ENCODE measurements at places on chromosomes 1 and 21. TPM values are rescaled to one million over a fixed set of nuclear protein-coding genes. Genes with fewer than 3 reads are reported as not detected.
A peak's percentile ranks its signal among the peaks of the same experiment; 100 is the strongest.

FAM177B gene
- total RNA-seq, result 0.19 TPM

CD48 gene
- total RNA-seq, result 332 TPM

SHE gene
- total RNA-seq, result not detected

KDF1 gene
- not detected for total RNA-seq

PODN gene
- not detected for total RNA-seq

CFAP107 gene
- not detected for total RNA-seq

CD1B gene
- total RNA-seq, result not detected

JAM2 gene
- total RNA-seq, result 0.37 TPM

SLC2A5 gene
- total RNA-seq, result not detected

OR2L13 gene
- total RNA-seq, result not detected

CCDC185 gene
- not detected for total RNA-seq

C1orf226 gene
- total RNA-seq, result not detected

RSPH1 gene
- not detected for total RNA-seq

GRCh38 chr1:42173961-42174735, 9.6 kb upstream of the GUCA2A start:
- DNase-seq, result no peak

GRCh38 chr1:38486085-38486484, 373.5 kb downstream of the RRAGC start:
- DNase-seq, result no peak

- no peak for DNase-seq
Measured at GRCh38 chr1:70504821-70505193, 93.7 kb downstream of the CTH start.

DNA sequence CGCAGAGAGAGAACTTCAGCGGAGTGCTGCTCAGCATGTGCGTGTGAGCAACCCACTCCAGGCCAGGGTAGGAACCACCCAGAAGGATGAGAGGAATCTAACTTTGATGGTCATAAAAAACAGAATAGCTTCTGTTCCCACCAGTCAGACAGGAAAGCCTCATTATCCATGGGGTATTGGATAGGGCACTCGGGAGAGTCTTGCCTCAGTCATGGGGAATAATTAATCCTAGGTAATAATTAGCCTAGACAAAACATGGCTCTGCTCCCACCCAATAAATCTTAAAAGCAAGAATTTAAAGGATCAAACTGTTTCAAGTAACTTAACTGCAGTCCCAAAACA, 35.3 kb downstream of the LDLRAD1 start:
- DNase-seq, result no peak

- no peak for DNase-seq
Measured at GRCh38 chr1:78619032-78619431, 1.2 kb upstream of the IFI44L start.

DNA sequence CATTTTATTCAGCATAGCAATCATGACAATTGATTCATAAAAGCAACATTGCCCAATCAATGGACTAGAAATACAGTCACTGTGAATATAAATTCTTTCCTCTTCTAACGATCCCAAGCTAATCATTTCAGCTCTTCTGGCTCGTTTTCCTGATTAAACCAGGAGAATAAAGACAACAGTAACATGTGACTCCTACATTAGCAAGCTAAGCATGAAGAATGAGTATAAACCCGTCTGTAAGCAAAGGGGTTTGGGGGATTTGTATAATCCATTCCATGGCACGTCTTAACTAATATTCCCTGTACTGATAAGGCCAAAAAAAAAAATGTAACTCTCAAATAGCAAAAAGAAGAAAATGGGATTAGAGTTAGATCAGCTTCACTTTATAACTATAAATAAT, 21.6 kb downstream of the IRF2BP2 start:
- DNase-seq, result no peak

- no peak for DNase-seq
Measured at GRCh38 chr21:45570826-45571601, 28.8 kb upstream of the SLC19A1 start.

- DNase-seq, result no peak
Measured at GRCh38 chr1:119132179-119132578, 8.3 kb downstream of the WARS2 start.

GRCh38 chr1:167751676-167752075, 29.9 kb downstream of the MPZL1 start:
- no peak for DNase-seq

GRCh38 chr1:116825720-116826438, 71.6 kb downstream of the CD2 start:
- no peak for DNase-seq

GRCh38 chr1:177118901-177119300, 45.6 kb downstream of the ASTN1 start:
- no peak for DNase-seq

DNA sequence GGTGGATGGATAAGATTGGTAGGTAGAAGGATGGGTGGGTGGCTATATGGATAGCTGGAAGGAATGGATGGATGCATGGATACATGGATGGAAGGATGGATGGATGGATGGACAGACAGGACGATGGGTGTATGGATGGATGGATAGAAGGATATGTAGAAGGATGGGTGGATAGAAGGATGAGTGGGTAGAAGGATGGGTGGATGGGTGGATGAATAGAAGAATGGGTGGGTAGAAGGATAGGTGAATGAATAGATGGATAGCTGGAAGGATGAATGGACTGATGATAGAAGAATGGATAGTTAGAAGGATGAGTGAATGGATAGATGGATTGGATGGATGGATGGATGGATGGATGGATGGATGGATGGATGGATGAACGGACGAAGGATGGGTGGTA, 5.0 kb downstream of the MASP2 start:
- no peak for DNase-seq

GRCh38 chr1:233679030-233679429, 65.1 kb downstream of the KCNK1 start:
- no peak for DNase-seq

DNA sequence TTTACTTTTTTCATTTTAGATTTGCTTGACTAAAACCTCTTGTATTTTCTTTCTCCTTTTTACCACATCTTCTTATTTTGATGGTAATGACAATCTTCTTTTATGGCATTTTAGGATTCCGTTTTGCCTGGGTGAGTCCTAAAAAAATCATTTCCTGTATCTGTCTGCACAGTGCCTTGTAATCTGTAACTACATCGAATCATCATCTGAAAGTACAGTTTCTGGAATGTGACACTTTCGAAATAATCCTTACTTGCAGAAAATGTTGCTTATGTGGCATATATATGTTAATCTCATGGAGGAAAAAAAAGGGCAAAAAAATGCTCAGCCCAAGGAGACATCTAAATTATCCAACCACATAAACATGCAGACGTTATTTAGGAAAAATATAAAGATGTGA, 29.0 kb downstream of the GREM2 start:
- DNase-seq, result no peak

- peak; percentile 92 for DNase-seq
Measured at GRCh38 chr1:33295450-33296081, 25.3 kb downstream of the A3GALT2 start.

GRCh38 chr1:67831850-67832513, 1.3 kb downstream of the GNG12 start:
- no peak for DNase-seq

DNA sequence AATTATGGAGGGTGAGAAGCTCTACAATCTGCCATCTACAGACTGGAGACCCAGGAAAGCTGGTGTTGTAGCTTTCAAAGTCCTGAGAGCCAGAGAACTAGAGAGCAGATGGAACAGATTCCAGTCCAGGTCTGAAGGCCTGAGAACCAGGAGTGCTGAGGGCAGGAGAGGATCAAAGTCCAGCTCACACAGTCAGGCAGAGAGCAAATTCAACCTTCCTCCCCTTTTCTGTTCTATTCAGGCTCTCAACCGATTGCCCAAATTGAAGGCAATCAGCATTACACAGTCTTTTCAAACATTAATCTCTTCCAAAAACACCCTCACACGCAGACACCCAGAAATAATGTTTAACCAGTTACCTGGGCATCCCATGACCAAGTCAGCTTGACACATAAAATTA, 2.5 kb upstream of the TMPRSS2 start:
- no peak for DNase-seq

GRCh38 chr1:234987415-234988154, 141.1 kb downstream of the TOMM20 start:
- DNase-seq, result no peak

- DNase-seq, result no peak
Measured at GRCh38 chr1:155983191-155984024, 5.1 kb upstream of the ARHGEF2 start.

GRCh38 chr1:212254853-212255363, 30.3 kb upstream of the PPP2R5A start:
- no peak for DNase-seq

- DNase-seq, result no peak
Measured at GRCh38 chr1:58818976-58819375, 35.1 kb upstream of the JUN start.

DNA sequence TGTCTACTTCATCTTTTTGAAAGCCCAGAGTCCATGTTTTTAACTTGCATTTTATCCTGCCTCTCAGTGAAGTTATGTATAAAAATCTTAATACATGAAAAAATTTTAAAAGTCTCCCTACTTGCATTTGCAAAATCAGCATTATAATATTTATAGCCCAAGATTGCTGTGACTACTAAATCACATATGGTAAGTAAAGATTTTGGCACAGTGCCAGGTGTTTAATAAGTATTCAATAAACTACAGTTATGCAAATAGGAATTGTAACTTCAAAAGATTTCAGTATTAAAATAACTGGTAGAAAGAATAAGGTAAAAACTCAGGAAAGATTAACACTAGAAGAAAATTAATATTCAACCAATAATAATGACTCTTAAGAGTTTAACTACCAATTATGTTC, 641.7 kb downstream of the LRRIQ3 start:
- no peak for DNase-seq

DNA sequence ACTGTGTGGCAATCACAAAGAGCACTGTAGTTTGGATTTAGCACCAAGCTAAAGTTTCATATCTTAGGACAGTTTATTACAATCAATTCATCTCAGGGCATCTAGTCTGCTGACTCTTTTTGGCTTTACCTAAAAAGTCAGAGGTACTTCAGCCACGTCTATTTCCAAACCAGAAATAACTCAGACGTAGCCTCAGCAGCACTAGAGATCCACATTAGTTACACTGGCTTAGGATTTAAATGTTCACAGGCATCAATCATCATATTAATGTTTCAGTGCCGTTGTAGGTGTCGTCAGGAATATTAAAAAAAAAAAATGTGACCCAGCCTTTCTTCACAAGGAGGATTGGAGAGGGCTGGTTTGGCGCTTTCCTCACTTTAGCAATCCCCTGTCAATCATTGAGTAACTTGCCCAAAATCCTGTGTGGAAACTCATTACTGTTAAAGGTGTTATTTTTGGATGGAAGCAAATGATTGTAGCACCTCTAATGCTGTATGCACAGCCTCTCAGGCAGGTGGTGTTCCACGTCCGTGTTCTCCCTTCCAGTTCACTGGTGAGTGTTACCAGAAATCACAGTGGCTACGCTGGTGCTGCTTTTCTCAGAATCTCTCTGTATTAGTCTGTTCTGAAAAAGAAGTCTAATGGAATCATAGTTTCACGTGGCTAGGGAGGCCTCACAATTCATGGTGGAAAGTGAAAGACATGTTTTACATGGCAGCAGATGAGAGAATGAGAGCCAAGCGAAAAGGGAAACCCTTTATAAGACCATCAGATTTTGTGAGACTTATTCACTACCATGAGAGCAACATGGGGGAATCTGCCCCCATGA, 45.4 kb downstream of the NEK7 start:
- DNase-seq, result peak; percentile 74

DNA sequence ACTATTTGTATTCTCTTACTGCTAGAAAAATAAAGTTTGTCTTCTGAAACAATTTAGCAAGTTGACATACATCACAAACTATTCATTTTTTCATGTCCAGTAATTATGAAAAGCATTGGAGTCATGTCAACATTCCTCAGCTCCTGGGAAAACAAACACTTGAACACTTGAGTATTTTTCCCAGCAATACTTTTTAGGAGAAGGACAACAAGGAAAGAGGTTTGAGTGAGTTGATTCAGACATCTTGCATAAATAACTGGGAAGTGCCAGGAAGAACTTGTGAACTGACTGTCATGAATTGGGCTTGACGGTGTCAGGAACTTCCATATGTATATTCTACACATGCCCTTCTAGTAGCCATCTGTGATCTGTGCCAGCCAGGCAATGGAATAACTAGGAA, 195.6 kb downstream of the HMCN1 start:
- no peak for DNase-seq

Measured in activated CD8-positive, alpha-beta memory T cell treated with anti-CD3 and anti-CD28 coated beads, Interleukin-2, amount 10 ng/mL, durations not matched to agents 7 days and 5 days (primary cell).